ENCODE measurements at places on chromosomes 13 and 19.

DNA sequence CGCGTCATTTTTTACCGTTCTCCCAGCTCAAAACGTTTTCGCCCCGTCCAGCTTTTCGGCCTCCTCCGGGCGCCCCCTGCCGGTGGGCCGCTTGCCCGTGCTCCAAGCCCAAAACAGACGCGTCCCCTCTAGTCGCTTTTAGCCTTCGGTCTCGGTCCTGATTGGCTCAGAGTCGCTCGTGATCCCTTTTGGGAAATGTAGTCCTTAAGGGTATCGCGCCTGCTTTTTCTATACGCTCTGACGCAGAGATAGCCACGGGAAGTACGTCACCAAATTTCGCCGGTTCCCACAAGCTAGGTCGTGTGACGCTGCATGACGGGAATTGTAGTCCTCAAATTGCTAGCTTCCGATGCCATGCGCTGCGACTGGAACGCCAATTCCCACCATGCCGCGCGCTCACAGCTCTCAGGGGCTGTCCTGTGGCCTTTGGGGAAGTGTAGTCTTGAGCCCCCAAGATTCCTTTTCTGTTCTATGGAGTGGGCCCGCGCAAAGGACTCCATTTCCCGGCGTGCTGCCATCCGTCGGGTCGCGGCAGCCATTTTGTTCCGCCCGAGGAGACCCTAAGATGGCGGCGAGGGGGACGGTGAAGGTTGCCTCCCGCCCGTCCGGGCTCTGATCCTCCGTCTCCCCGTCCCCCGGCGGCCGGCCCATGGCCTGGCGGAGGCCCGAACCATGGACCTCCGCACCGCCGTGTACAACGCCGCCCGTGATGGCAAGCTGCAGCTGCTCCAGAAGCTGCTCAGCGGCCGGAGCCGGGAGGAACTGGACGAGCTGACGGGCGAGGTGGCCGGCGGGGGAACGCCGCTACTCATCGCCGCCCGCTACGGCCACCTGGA lies at the start of gene FEM1A:
Gene FEM1A, plus strand, starts transcription at position 552 of the 836 bp plus-strand sequence. Its CDS starts 121 bp downstream, at position 673.
- DNase-seq: peak; percentile 100

DNA sequence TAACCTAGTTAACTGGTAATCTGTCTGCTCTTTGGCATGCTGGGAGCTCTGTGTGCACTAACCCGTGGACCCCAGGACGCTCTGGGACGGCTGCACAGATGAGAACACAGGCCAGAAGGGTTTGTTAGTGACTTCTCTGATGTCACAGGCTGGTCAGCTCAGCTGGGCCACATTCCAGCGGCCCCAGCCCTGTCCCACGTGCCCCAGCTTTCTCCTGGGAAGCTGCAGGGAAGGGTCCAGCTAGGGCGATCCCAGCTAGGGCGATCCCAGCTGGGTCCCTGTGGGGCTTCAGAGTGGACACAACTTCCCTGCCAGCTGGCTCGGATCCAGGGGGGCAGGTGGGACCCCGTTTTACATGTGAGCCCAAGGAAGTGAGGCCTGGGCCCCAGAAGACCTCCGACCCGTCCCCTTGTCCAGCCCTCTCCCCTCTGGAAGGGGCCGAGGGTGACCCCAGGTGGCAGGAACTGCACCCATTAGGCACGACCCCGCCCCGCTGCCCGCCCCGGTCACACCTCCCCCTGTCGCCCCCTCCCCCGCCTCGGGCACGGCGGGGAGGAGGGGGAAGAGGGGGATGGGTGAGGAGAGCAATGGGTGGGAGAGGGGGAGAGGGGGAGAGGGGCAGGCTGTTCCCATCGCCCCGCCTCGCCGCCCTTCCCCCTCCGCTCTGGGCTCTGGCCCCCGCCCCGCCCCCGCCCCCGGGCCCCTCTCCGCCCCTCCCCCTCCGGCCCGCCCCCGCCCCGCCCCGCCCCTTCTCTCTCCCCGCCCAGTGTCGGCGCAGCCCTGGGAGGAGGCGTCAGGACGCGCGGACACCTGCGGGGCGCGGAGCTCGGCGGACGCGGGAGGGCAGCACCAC lies 75.2 kb upstream of the MCF2L start:
- peak; percentile 79 for DNase-seq

DNA sequence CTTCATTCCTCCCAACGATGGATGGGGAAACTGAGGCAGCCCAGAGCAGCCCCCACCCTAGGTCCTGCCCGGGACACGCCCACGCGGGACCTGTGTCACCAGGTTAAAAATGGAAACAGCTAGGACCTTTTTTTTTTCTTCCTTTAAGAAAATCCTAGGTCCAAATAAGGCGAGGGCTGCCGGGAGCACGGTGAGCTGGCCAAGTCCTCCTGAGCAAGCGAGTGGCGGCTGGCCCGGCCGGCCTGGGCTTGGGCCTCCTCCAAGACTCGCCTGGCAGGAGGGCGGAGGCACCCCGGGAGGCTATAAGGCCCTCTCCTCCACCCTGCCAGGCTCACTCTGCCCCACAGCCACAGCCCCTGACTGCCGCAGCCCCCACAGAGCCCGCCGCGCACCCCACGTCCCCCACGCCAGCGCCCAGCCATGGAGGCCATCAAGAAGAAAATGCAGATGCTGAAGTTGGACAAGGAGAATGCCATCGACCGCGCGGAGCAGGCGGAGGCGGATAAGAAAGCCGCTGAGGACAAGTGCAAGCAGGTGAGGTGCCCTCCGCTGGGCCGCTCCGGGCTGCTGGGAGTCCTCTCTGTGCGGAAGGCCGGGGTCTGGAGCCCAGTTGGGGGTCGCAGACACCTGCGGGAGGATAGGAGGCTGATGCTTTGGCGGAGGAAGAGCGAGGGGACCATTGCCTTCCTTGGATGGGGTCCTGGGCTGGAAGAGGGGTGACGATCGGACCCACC lies 8.9 kb upstream of the TPM4 start:
- DNase-seq: no peak

GRCh38 chr13:64928696-64929499 lies 2301.2 kb downstream of the PCDH9 start:
- DNase-seq: no peak

- DNase-seq: no peak
Measured at GRCh38 chr13:46121597-46122163, 16.8 kb upstream of the CPB2 start.

- no peak for DNase-seq
Measured at GRCh38 chr13:39784347-39784746, 128.9 kb downstream of the COG6 start.

DNA sequence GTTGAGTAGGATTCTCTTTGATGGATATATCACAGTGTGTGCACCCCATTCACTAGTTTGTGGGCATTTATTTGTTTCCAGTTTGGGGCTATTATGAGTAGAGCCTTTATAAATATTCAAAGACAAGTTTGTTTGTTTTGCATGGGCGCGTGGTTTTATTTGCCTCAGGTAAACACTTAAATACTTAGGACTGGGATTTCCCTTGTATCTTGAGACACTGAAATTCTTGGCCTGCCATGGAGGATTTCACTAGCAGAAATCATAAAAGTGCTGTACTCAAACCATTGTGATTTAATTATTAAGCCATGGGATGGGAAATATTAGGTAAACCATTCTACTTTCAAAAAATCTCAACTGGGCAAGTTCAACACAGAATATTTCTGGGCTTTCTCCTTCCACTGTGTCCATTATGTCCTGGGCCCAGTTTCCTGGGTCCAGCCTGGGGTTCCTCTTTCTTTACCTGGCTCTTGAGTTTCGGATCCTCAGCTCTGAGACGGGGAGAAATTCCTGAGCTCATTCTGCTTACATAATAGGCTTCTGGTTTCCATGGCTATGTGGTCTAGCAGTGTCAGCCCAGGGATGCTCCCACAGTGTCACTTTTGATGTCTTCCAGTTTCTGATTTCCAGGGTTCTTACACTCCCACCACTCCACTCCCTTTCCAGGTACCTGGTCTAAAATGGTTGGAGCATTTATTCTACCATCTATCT lies 14.4 kb downstream of the MYO16 start:
- DNase-seq: no peak

- DNase-seq: no peak
Measured at GRCh38 chr13:90884066-90884465, 463.4 kb upstream of the MIR17HG start.

- DNase-seq: peak; percentile 3
Measured at GRCh38 chr13:38590796-38591507, 95.9 kb upstream of the FREM2 start.

- DNase-seq: no peak
Measured at GRCh38 chr19:3760871-3761361, 576 bp downstream of the APBA3 start.

- no peak for DNase-seq
Measured at GRCh38 chr19:35168196-35168595, 13.7 kb downstream of the FXYD5 start.

GRCh38 chr19:37468961-37469777 lies at the start of gene ZNF570:
Gene ZNF570, plus strand, starts transcription at chr19:37469356. Its CDS starts 999 bp downstream, at chr19:37470355.
- DNase-seq: peak; percentile 93

- DNase-seq: peak; percentile 36
Measured at GRCh38 chr13:48817166-48817802, 158.4 kb upstream of the FNDC3A start.

DNA sequence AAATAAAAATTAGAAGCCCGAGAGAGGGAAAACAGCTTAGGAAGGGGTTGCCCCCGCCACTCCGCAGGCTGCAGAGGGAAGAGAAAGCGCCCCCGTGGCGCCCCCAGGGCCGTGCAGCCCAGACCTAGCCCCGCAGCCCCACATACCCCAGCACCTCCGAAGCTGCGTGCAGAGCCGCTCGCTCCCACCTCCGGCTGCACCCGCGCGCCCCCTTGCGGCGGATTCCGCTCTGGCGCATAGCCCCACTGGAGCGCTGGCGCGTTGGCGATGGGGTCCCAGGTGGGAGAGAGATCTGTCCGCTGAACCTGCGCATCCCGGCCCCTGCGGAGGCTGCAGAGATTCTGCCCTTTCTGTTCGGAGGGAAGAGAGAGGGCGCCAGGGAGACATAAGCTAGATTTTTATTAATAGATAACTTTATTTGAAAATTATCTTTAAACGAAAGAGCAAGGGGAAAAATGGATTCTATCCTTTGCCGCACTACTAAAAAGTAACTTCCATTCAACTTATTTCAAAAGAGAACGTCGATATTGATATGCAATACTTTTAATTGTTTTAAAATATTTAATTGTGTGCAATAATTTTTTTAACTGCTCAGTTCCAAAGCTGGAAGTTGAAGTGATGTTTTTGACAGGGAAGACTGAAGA lies 11.7 kb upstream of the CLN5 start:
- DNase-seq: peak; percentile 70

GRCh38 chr19:6076675-6077463 lies 33.4 kb downstream of the RFX2 start:
- DNase-seq: no peak

- no peak for DNase-seq
Measured at GRCh38 chr19:4693471-4694121, 23.5 kb upstream of the MYDGF start.

GRCh38 chr13:80881942-80882445 lies 541.1 kb upstream of the SPRY2 start:
- DNase-seq: no peak

DNA sequence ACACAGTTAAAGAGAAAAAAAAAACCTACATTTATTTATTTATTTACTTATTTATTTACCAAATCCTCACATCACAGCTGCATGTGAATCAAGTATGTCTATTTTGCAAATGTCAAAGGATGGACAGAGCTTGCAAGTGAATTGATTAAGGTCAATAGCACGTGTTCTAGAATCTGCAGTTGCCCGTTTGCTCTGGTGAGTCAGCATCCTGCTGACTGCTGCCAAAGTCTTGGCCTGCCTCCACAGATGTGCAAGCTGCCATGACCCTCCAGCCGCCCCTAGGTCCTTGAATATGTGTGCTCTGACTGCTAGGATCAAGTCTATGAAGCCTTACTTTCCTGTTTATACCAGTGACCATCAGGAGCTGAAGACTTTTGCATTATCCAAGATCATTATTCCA lies 320.6 kb downstream of the GPC5 start:
- DNase-seq: no peak

DNA sequence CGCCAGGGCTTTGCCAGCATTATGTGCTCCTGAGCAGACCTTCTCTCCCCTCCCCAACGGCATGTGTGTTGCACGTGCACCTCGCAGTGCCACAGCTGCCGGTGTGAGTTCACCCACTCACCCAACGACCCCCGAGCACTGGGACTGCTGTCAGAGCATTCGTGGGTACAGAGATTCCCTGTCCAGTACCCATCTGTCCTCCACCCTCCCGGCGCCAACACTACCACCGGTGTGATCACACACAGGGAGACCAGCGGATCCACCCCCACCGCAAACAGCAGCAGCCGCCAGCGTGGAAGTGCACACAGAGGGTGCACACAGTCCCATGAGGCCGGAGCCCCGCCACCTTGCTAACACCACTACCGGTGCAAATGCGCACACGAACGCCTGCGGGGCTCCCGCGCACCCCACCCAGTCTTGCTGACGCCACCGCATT lies 15.9 kb downstream of the LILRA1 start:
- DNase-seq: no peak

DNA sequence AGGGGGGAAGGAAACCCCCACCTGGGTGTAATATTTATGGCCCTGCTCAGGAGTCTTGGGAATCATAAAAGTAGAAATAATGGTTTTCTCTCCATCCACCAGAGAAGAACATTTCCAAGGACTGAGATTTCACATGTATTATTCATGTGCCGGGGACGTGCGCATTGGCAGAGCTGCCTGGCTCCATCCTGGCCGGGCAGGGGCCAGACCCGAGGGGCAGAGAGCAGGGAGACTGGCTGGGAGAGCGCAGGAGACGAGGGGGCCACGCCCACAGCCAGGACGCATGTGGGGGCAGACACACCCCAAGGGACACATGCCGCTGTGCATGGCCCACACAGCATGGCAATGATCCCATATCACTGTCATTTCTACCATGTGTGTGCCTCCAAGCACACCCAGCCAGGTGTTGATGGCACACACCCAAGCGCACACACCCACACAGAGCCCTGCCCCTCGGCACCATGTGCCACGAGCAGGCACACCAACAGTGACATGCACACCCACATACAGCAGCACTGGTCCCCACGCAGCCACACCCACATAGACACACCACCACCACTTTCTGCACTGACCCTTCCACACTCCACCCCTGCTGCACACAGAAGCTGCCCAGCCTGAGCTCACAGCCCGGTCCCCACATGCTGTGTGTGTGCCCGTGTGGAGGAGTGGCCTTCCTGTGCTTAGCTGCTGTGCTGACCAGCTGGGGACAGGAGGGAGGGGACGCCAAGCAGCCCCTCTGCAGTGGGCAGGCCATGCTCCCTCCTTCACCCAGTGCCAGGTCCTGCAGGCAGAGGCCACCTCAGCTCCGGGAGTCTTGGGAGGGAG lies 39.3 kb downstream of the CEBPG start:
- no peak for DNase-seq
